ENCODE measurements at places on chromosomes 5 and 9.

DNA sequence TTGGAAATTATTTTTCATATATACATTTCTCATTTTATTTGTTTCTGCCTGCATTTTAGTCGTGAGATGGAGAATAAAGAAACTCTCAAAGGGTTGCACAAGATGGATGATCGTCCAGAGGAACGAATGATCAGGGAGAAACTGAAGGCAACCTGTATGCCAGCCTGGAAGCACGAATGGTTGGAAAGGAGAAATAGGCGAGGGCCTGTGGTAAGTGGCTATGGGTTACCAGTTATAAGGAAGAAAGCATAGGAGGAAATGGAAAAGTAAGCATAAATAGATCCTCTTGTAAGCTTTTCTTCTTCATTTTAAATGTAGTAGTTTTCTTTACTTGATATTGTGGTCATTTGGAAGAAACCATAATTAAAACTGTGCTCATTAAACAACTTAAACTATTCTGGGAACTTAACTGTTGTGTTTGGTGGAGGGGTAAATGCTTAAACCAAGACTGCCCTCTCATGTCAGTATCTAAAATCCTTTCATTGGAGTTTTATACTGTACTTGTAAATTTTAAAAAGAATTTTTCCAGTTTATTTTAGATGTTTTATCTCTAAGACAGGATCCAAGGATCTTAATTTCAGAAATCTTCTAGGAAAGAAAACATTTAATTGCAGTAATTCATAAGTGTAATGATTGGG lies 41.3 kb downstream of the MAP3K1 start:
- DNase-seq: no peak

DNA sequence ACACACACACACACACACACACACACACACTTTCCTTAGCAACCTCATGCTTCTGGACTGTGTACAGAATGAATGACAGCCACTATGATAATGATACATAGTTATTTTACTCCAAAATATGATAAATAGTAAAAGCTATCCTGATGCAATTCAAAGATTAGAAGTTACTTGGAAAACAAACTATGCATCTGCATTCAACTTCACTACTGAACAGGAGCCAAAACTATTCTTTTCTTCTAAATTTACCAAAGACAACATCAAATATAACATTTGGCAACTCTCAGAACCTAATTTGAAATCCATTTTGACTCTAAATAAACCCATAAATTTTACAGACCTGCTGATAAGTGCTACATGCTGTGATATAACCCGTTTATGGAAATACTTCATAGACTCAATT lies 33.3 kb downstream of the GLIS3 start:
- no peak for DNase-seq

- peak; percentile 53 for DNase-seq
These were observed 70.5 kb downstream of the MLLT3 start for GRCh38 chr9:20551835-20552234.

GRCh38 chr5:175668006-175668405 lies 10.1 kb downstream of the HRH2 start:
- no peak for DNase-seq

- no peak for DNase-seq
These were observed 41.2 kb downstream of the THBS4 start for GRCh38 chr5:80076131-80077050.

All from T-helper 2 cell treated with Interferon-gamma antibody and Interleukin-4, amounts not matched to agents 5 μg/mL and 100 μg/mL, for 36 hours (primary cell).